GM23248 (cell line): ENCODE measurements at places on chromosomes 5 and 9. TPM values are rescaled to one million over a fixed set of nuclear protein-coding genes. Genes with fewer than 3 reads are reported as not detected.

The SH3TC2 gene
- 1.1 and 1.5 TPM in 2 replicates for total RNA-seq

The APBA1 gene
- total RNA-seq = 4.3 and 11.3 TPM in 2 replicates

The TEX48 gene
- total RNA-seq = not detected in 2 replicates

The SAXO1 gene
- total RNA-seq = not detected in 2 replicates

The SECISBP2 gene
- total RNA-seq = 12.2 and 19.0 TPM in 2 replicates

The PALM2AKAP2 gene
- total RNA-seq = 12.5 and 13.1 TPM in 2 replicates

The C5orf52 gene
- not detected in 2 replicates for total RNA-seq

The SCAI gene
- 2.9 and 3.0 TPM in 2 replicates for total RNA-seq

The SLC36A2 gene
- total RNA-seq = not detected in 2 replicates

The WNT8A gene
- not detected in 2 replicates for total RNA-seq

The SELENOP gene
- total RNA-seq = 1.4 and 1.5 TPM in 2 replicates

The C9 gene
- total RNA-seq = not detected in 2 replicates

The COX7C gene
- 127 and 145 TPM in 2 replicates for total RNA-seq

DNA sequence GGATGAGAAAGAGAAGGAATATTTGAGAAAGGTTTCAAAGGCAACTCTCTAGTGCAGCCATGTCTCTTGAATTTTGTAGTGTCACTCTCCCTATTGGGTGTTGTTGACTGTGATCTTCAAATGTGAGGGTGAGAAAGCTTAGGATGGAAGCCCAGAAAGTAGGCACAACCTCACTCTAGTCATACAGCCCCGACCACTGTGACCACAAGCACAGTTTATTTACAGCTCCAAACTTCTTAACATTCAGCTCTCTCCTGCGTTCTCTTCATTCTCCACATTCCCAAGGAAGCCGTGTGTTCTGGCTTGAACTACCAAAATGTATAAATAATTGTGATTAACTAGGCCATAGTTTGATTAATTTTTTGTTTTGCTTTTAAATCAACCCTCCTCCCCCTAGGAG lies 542.9 kb downstream of the LRRC70 start:
- DNase-seq = no peak

GRCh38 chr5:88979244-88979643 lies 96.3 kb upstream of the MEF2C start:
- DNase-seq = peak; percentile 70

DNA sequence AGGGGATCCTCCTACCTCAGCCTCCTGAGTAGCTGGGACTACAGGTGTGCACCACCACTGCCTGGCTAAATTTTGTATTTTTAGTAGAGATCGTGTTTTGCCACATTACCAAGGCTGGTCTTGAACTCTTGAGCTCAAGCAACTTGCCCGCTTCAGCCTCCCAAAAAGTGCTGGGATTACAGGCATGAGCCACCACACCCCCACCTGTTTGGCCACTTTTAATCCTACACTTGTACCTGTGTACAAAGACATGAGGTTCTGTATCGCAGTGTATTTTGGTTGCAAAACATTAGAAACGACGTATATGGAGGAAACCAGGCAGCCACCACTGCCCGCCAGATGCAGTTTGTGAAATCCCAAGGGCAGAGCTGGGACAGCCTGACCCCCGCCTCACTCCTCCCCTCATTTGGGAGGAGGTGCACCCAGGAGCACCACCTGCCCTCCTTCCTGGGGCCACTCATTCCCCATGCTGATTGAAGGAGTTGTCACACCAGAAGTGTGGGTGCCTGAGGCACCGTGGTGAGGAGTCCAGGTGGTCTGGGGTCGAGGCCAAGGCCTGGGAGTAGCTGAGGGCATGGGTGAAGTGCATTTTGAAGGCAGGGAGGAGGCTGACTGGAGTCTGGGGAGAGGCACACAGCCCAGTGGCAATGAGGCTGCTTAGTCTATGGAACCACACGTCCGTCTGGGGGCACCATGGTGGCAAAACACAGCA lies 39.3 kb upstream of the OLFM1 start:
- no peak for DNase-seq

GRCh38 chr5:43042626-43043399 lies 2.7 kb upstream of the ANXA2R start:
- DNase-seq = peak; percentile 86

GRCh38 chr5:149960272-149961185 lies at the start of gene SLC26A2:
TSS of gene SLC26A2 (plus strand) at chr5:149960758. CDS start at chr5:149977653, 16,895 bp downstream.
- DNase-seq = peak; percentile 100

- DNase-seq = no peak
Observed at GRCh38 chr9:33017283-33018041, 7.6 kb upstream of the DNAJA1 start.

- no peak for DNase-seq
Observed at GRCh38 chr5:135693371-135693955, 114.7 kb upstream of the CXCL14 start.

DNA sequence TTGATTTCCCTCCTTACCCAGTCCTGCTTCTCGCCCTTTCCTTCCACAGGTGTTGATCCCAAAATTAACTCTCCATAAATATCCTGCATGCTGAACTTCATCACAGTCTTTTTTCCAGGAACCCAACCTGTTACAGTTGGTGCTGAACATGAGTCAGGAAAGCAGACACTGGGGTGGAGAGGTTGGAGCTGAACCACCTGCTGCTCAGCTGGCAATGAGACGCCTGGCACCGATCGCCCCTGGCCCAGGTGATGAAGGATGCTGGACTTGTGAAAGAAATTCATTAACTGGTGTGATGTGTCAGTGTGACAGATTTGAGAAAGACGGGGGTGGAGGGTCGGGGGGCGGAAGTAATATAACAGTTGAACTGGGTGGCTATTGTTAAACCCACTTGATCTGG lies 30.6 kb downstream of the CPLX2 start:
- DNase-seq = no peak

GRCh38 chr5:170631466-170632195 lies 127.8 kb downstream of the KCNIP1 start:
- peak; percentile 67 for DNase-seq

DNA sequence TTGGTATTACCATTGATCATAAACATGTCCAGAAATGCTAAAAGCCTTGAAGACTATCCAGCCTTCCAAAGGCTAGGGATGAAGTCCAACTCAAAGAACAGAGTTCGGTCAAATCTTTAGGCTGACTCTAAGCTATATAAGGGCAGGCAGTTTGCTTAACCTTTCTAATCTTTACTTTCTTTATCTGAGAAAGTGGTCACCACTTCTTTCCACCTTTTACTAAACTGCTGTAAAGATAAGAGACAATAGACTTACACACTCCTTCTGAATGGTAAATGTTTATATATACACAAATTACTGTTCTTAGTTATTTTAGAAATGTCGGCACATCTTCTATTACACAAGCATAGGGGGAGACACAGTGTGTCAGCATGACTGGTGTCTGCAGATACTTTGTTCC lies 100.4 kb downstream of the NREP start:
- no peak for DNase-seq

DNA sequence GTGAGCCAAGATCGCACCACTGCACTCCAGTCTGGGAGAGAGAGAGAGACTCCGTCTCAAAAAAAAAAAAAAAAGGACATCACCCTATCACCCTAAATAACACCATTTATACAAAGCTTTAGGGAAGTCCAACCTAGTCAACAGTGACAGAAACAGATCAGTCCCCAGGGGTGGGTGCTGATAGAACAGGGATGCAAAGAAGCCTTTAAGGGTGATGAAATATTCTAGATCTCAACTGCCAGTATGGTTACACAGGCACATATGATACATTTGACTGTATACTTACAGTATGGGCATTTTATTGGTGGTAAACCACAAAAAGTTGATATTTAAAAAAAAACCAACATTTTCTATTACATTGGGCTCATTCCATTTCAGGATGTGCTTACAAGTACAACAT lies 4.8 kb downstream of the RETREG1 start:
- DNase-seq = no peak

GRCh38 chr9:134130503-134131375 lies 5.1 kb upstream of the WDR5 start:
- peak; percentile 35 for DNase-seq

DNA sequence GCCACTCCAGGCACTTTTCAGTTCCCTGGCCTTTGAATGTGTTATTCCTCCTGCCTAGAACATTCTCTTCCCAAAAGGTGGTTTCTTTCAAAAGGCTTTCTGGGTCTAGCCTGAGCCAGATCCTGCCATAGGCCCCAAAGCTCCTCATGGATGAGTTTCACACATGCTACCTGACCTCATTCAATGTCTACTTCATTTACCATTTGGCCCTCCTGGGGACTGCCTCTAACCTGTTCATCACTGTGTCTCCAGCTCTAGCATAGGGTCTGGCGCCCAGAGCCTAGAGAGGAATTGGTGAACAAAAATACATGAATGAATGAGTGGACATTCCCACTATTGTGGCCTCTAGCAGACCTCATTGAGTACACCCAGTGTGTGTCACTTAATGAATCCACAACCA lies 5.4 kb upstream of the P4HA2 start:
- no peak for DNase-seq

- peak; percentile 65 for DNase-seq
Observed at GRCh38 chr9:112719696-112720095, 1.8 kb upstream of the INIP start.

GRCh38 chr5:31098811-31099210 lies 94.7 kb upstream of the CDH6 start:
- DNase-seq = no peak

DNA sequence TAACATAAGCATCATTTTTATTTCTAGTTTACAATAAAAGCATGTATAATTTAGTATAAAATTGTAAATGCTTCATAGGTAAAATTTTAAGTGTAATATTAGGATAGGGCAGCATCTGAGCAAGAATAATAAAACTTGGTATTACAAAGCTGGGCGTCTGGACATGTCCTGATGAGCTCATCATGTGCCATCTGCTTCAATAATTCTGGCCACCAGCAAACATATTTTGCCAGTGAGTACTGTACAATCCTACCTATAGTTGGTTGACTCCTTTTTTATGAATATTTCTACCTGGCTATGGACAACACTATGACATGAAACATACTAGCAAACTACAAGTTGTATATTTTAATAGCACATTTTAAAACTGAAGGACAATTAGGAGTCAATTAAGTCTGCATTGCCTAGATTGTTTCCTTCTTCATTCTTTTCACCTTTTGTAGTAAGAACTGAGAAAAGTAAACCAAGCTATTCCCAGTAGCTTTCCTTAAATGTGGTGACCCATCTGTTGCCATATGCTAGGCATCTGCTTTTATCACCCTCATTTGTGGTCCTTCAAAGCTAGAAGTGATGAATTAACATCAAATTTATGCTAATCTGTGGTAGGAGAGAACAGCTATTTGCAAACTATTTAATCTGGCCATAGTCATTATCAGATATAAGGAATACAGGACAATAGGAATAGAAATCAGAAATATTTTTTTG lies 23.4 kb downstream of the LURAP1L start:
- peak; percentile 70 for DNase-seq

DNA sequence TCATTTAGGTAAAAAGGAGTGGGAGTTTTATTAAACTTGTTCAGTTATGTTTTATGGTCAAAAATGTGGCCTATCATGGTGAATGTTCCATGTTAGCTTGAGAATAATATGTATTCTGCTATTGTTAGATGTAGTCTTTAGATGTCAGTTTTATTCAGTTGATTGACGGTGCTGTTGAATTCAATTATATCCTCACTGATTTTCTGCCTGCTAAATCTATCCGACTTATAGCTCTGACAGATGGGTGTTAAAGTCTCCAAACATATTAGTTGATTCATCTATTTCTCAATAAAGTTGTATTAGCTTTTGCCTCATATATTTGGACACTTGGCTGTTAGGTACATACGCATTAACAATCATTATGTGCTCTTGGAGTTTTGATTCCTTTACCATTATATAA lies 49.0 kb upstream of the ALDH1A1 start:
- no peak for DNase-seq

GRCh38 chr9:121505903-121506735 lies 6.5 kb upstream of the GGTA1 start:
- DNase-seq = peak; percentile 9

DNA sequence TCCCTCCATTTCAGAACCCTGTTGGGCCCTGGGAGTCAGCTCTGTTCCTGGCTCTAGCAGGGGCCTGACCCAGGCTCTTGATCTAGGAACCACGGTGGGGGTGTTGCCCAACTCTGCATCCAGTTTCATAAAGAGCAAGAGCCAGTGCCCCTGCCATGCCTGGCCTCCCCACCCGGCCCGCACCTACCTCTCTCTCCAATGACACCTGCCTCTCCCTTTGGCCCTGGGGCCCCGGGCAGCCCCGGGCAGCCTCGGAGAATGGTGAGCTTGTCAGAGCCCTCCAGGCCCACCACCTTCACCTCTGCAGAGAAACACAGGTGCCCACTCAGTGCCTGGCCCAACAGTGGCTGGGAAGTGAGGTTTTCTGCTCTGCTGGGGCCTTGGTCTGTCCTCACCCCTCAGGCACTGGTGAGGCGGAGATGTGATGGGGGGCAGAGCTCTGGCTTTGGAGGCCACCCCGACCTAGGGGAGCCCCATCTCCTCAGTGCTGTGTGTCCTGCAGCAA lies 1.5 kb downstream of the FCN1 start:
- DNase-seq = no peak

GRCh38 chr5:137822984-137823383 lies 44.7 kb upstream of the MYOT start:
- DNase-seq = no peak

GRCh38 chr9:127007638-127008037 lies 93.1 kb downstream of the RALGPS1 start:
- DNase-seq = no peak

- no peak for DNase-seq
Observed at GRCh38 chr9:5893591-5894236, 3.0 kb downstream of the MLANA start.

DNA sequence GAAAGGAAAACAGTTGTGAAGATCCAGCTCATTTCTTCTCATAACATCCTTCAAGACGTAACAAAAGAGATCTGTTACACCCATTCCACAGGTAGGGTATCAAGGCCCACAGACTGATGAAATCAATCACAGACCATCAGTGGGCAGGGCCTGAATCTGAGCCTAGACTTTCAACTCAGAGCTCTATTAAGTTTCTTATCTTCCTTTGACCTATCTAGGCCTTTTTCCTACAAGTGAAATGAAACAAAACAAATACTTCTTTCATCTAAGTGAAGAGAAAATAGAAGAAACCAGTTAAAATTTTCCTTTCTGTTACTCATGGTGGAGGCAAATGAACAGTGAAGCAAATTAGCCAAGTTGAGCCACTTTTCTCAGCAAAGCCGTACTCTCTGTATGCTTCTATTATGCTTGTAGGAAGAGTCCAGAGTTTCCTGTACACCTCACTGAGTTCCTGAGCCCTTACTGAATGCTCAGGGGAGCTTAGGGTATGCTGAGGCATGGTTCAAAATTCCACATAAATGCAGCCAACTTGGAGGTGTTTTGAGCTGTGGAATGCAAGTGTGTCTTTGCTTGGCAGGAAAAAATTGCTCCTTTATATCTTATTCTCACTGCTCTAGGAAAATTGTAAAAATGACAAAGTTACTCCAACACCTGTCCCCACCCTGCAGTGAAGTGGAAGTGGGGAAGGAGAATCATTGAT lies 91.9 kb downstream of the FEM1C start:
- peak; percentile 68 for DNase-seq
